Stimulated activated CD8-positive, alpha-beta memory T cell treated with anti-CD3 and anti-CD28 coated beads, Interleukin-7, amount 100 ng/mL, for 1 hour (primary cell): ENCODE measurements at places on chromosomes 5 and 9.

DNA sequence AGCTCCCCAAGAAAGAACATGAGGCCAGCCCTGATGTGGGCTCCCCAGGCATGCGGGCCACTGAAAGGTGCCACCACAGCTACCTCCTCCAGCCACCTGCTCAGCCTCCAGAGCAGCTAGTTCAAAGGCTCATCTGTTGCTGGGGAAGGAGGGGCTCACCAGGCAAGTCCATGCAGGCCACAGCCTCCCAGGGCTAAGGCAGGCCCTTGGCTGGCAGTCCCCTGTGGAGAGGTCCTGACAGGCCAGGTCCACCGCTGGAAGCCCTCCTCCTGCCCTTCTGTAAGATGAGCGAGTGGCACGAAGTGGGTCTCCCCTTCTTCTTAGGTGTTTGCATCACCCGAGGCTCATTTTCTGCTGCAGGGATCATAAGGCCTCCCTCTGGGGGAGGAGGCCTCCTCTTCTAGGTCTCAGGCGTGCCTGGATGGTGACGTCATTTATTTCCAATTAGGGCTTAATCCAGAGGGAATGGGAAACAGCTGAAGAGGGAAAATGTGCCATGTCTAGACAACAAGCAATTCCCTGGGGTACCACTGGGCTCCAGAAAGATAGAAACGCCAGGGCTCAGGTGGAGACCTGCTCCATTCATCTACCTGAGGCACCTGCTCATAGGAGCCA is 91.6 kb downstream of the CFAP90 start:
- DNase-seq = no peak

DNA sequence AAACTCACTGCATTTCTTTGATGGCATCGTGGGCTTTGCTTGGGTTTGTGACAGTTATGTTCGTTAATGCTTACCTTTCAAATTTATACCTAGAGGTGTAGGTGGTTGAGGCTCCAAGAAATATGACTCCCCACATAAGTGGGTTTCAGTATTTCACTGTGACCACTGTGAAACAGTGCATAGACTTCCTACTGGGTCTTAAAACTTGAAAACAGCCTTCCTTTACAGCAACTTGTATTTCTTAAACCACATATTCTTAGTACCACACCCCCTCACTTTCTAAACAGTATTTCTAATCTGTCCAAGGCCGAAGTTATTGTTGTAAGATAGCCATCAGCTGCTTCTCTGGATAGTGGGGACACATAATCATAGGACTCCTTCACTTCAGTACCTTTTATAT is 48.3 kb downstream of the TMEFF1 start:
- no peak for DNase-seq

DNA sequence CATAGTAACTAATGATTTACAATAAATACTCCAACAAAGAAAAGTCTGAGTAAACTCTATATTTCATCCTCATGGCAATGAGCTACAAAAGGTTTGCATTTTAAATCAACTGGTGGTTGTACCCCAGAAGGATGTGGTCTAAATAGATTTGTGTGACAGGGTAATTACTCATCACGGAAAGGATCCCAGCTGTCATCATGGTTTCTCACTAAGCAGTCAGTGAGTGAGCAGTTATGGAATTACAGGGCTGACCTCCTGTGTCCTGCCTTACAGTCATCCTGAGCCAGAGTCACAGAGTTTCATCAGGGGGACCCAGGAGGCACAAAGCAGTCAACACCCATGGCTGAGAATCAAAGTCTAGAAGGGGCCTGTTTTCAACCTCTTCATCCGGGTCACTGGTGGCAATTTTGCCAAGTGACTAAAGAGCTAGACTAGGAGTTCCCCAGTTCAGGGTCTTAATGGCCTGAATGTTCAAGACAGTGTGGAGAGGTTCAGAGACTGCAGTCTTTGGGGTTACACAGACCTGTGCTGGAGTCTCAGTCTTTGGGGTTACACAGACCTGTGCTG is 210.7 kb upstream of the SLC24A2 start:
- no peak for DNase-seq

GRCh38 chr9:92432972-92433548 is 8.8 kb upstream of the OMD start:
- no peak for DNase-seq
